ENCODE measurements at places on chromosomes 11 and 22. TPM values are rescaled to one million over a fixed set of nuclear protein-coding genes. Genes with fewer than 3 reads are reported as not detected.

Gene H19
- total RNA-seq = 2.3 TPM

Gene MS4A10
- not detected for total RNA-seq

Gene POTEH
- not detected for total RNA-seq

Gene TRPC6
- not detected for total RNA-seq

Gene APOL4
- total RNA-seq = 4.8 TPM

Gene SCGB1D2
- total RNA-seq = not detected

Gene RTN4R
- 0.54 TPM for total RNA-seq

Gene C11orf87
- total RNA-seq = not detected

Gene OR56A1
- not detected for total RNA-seq

Gene OR5J2
- total RNA-seq = not detected

Gene GPR83
- 0.09 TPM for total RNA-seq

Gene APLNR
- total RNA-seq = under 0.01 TPM

Gene OSM
- total RNA-seq = not detected

Gene GAB4
- total RNA-seq = under 0.01 TPM

Gene SCUBE1
- total RNA-seq = not detected

Gene RSF1
- total RNA-seq = 35.7 TPM

Gene NAT10
- 23.3 TPM for total RNA-seq

Gene DENND6B
- 1.5 TPM for total RNA-seq

Gene CRYAB
- 0.18 TPM for total RNA-seq

Gene CNTN5
- not detected for total RNA-seq

Gene CXCR5
- total RNA-seq = not detected

Gene RNASEH2C
- total RNA-seq = 48.0 TPM

Gene SCGB2A2
- total RNA-seq = not detected

Gene PNPLA3
- 0.85 TPM for total RNA-seq

Measured in endothelial cell of coronary artery (primary cell).